ENCODE measurements at places on chromosomes 7 and 10.

- no peaks in the 10 kb centered on the region for H3K27me3 ChIP-seq
- H3K27ac ChIP-seq = no peak overlapping the region
- DNase-seq = no peak
- H3K36me3 ChIP-seq = no peaks in the 10 kb centered on the region
Observed at GRCh38 chr7:136353287-136353686, 376.1 kb upstream of the MTPN start.

DNA sequence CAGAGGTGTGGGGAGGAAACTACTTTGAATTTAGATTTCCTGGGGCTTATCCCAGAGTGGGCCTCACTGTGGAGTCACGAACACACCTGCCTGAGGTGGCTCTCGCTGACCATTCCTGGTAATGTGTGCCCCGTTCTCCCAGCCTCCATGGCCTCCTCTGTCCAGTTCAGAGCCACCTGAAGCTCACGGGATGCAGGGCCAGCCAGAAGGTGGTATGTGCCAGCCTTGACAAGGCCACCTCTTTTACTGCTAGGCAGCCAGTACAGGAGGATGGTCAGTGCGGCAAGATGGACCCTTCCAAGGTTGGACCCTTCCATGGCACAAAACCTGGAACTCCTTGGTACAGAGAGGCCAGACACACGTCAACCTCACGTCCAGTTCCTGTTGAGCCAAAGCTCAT, 210.3 kb downstream of the DNAJB6 start:
- H3K4me1 ChIP-seq = no peaks in the 10 kb centered on the region
- no peak overlapping the region for H3K27ac ChIP-seq
- H3K4me3 ChIP-seq = no peak overlapping the region
- H3K36me3 ChIP-seq = peaks cover 9% of the 10 kb centered on the region
- DNase-seq = no peak
- no peaks in the 10 kb centered on the region for H3K27me3 ChIP-seq

DNA sequence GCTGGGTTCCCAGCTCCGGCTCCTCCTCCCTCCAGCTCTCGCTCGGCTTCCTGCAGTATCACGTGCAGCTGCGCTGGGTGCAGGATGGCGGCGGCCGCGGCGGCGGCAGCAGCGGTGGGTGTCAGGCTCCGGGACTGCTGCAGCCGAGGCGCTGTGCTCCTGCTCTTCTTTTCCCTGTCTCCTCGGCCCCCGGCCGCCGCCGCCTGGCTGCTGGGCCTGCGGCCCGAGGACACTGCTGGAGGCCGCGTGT, at the start of gene CNNM1:
CNNM1 (plus strand) TSS at position 53 of the 250 bp plus-strand sequence; CDS start at position 85, 32 bp downstream.
- H3K27me3 ChIP-seq = no peaks in the 10 kb centered on the region
- no peaks in the 10 kb centered on the region for H3K36me3 ChIP-seq

GRCh38 chr10:113600569-113600968, 47.7 kb downstream of the HABP2 start:
- no peak overlapping the region for H3K27ac ChIP-seq
- H3K4me1 ChIP-seq = no peaks in the 10 kb centered on the region
- H3K36me3 ChIP-seq = no peaks in the 10 kb centered on the region
- H3K27me3 ChIP-seq = no peaks in the 10 kb centered on the region
- no peak for DNase-seq

GRCh38 chr7:48384180-48384752, 213.0 kb downstream of the ABCA13 start:
- no peaks in the 10 kb centered on the region for H3K4me1 ChIP-seq
- no peaks in the 10 kb centered on the region for H3K36me3 ChIP-seq
- no peak overlapping the region for H3K27ac ChIP-seq
- H3K4me3 ChIP-seq = no peak overlapping the region
- DNase-seq = no peak
- no peaks in the 10 kb centered on the region for H3K27me3 ChIP-seq

- no peaks in the 10 kb centered on the region for H3K36me3 ChIP-seq
- no peaks in the 10 kb centered on the region for H3K4me1 ChIP-seq
- no peak overlapping the region for H3K4me3 ChIP-seq
- no peak for DNase-seq
- H3K27me3 ChIP-seq = no peaks in the 10 kb centered on the region
- H3K27ac ChIP-seq = no peak overlapping the region
Observed at GRCh38 chr7:111873963-111874690, 311.8 kb upstream of the IMMP2L start.

DNA sequence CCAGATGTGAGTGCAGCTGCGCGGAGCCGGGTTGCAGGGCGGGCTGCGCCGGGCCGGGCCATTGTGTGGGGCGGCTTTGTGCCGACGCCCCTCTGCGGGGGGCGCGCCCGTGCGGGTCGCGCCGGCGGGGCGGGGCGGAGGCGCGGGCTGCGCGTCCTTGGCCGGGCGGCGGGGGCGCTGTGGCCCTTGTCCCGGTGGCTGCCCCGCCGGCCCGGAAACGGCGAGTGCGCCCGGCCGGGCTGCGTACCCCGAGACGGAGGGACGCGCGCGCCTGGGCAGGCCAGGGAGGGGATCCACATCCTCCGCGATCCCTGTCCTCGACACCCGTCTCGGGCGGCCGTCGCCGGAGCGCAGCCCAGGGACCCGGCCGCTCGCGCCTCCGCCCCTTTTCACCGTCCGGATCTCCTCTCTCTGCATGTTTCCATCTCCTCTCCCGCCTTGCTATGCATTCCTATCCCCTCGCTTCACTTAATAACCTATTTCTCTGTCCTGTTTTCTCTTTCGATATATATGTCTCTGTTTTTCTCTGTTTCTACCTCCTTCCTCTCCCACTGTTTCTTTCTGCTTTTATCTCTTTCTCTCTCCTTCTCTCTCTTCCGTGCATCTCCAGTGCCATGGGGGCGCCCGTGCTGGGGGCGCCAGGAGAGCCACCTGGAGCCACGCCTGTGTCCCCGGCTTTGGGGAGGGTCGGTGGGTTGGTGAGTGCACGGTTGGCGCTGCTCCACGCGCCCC, 765 bp downstream of the PFKFB3 start:
- peaks cover 12% of the 10 kb centered on the region for H3K4me1 ChIP-seq
- peak overlapping the region; percentile 87 for H3K27ac ChIP-seq
- no peaks in the 10 kb centered on the region for H3K36me3 ChIP-seq
- peak overlapping the region; percentile 79 for H3K4me3 ChIP-seq
- H3K27me3 ChIP-seq = no peaks in the 10 kb centered on the region

DNA sequence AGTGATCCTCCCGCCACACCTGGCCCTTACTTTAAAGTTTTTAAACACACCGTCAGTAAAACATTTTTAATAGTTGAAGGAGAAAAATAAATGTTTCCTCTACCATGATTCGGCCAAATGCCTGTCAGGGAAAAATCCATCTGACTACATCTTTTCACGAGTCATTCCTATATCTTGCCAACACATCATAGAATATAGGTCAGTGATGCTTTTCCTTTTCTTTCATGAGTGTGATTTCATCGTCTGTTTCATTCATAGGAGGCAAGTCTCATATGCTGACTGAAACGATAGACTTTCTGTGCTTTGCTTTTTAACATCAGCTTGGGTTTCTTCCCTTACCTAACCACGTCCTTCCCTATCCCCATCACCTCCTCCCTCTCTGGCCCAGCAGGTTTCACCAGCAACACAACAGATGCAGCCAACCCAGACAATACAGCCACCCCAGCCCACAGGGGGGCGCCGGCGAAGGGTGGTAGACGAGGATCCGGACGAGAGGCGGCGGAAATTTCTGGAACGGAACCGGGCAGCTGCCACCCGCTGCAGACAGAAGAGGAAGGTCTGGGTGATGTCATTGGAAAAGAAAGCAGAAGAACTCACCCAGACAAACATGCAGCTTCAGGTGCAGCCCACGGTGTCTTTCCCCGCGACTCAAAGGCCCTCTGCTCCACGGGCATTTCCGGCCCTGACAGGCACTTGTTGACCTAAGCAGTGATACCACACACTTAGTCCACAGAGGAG, 149.2 kb downstream of the TRIL start:
- H3K36me3 ChIP-seq = no peaks in the 10 kb centered on the region
- no peak overlapping the region for H3K4me3 ChIP-seq
- no peak for DNase-seq

DNA sequence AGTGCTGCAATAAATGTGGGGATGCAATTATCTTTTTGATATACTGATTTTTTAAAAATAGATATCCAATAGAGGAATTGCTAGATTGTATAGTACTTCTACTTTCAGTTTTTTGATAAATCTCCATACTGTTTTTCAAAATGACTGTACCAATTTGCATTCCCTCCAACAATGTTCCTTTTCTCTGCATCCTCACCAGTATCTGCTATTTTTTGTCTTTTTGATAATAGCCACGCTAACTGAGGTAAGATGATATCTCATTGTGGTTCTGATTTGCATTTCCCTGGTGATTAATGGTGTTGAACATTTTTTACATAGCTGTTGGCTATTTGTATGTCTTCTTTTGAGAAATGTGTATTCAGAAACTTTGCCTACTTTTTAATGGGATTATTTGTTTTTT, 217.7 kb upstream of the MTPN start:
- H3K4me1 ChIP-seq = no peaks in the 10 kb centered on the region
- H3K27me3 ChIP-seq = no peaks in the 10 kb centered on the region
- no peak overlapping the region for H3K27ac ChIP-seq
- no peak overlapping the region for H3K4me3 ChIP-seq
- H3K36me3 ChIP-seq = no peaks in the 10 kb centered on the region
- DNase-seq = no peak

GRCh38 chr10:29646238-29646902, 11.6 kb upstream of the SVIL start:
- no peak for DNase-seq
- H3K4me1 ChIP-seq = peaks cover 12% of the 10 kb centered on the region
- no peaks in the 10 kb centered on the region for H3K27me3 ChIP-seq
- H3K4me3 ChIP-seq = no peak overlapping the region
- H3K27ac ChIP-seq = no peak overlapping the region

GRCh38 chr10:47035819-47036337, 124.7 kb downstream of the PTPN20 start:
- H3K27ac ChIP-seq = no peak overlapping the region
- no peak for DNase-seq
- no peak overlapping the region for H3K4me3 ChIP-seq

GRCh38 chr7:148939128-148939755, 55.2 kb upstream of the EZH2 start:
- DNase-seq = no peak
- peaks cover 5% of the 10 kb centered on the region for H3K4me1 ChIP-seq
- no peaks in the 10 kb centered on the region for H3K36me3 ChIP-seq

- H3K27me3 ChIP-seq = no peaks in the 10 kb centered on the region
- no peak for DNase-seq
- H3K27ac ChIP-seq = no peak overlapping the region
- H3K4me3 ChIP-seq = no peak overlapping the region
Observed at GRCh38 chr7:16908561-16908960, 26.8 kb upstream of the AGR3 start.

- H3K4me1 ChIP-seq = no peaks in the 10 kb centered on the region
- H3K4me3 ChIP-seq = no peak overlapping the region
- DNase-seq = peak; percentile 98
- H3K36me3 ChIP-seq = no peaks in the 10 kb centered on the region
- no peak overlapping the region for H3K27ac ChIP-seq
- H3K27me3 ChIP-seq = no peaks in the 10 kb centered on the region
Observed at GRCh38 chr10:131885391-131886165, 15.2 kb upstream of the PPP2R2D start.

DNA sequence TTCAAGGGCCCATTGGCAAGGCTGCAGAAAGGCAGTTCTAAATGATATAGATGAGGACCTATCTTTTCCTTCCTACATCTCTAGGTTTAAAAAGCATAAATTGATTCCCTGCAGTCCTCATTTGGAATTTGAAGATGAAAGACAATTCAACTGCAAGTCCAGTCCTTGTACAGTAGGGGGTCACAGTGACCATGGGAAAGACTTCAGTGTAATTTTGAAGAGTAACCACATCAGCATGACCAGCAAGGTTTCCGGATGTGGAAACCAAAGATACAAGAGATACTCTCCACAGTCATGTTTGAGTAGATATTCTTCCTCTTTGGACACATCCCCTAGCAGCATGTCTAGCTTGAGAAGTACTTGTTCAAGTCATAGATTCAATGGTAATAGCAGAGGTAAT, 539.3 kb upstream of the TEX47 start:
- H3K4me1 ChIP-seq = no peaks in the 10 kb centered on the region
- no peaks in the 10 kb centered on the region for H3K36me3 ChIP-seq
- no peak for DNase-seq
- no peaks in the 10 kb centered on the region for H3K27me3 ChIP-seq
- H3K4me3 ChIP-seq = no peak overlapping the region
